ENCODE measurements at places on chromosomes 7 and 10.

DNA sequence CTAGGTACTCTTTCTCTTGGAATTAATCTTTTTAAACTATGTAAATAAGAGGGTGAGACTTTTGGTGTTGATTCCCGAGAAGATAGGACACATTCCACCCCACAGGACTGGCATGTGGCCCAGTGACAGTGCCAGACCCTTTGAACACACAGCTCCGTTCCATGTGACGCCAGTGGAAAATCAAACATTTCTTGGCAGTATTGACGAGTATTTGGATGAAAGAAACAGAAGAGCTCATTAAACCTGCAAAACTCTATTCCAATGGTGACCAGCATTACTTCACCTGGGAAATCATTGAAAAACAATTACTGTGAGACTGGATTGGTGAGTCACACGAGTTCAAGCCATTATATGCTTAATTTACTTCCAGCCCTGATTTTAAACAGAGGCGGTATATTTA, 25.8 kb downstream of the AKR1E2 start:
- DNase-seq = no peak

- peak; percentile 2 for DNase-seq
Observed at GRCh38 chr10:35089611-35090161, 455 bp downstream of the CUL2 start.

- no peak for DNase-seq
Observed at GRCh38 chr7:21011153-21011552, 224.5 kb upstream of the SP8 start.

DNA sequence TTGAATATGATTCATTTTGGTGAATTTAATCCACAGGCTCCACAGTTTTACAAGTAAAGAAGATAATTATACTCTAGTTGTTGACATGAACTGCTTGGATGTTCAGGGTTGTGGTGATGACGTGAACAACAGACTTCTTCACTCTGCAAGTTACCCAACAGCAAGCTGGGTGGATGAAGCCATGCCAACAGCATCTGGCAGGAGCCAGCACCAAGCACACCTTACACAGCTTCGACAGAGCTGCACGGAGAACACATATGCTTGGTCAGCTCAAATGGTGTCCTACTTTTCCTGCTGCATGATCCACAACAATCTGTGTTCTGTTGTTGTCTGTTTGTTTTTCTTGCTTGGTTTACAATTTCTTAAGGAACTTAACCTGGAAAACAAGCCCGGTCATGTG, 9.8 kb downstream of the NOD1 start:
- no peak for DNase-seq

- peak; percentile 86 for DNase-seq
Observed at GRCh38 chr10:66627156-66627555, 298.7 kb upstream of the LRRTM3 start.

Measured in T47D (cell line).